Thyroid gland (tissue), 4 donors: ENCODE measurements at places on chromosomes 5 and 9. TPM values are rescaled to one million over a fixed set of nuclear protein-coding genes. Genes with fewer than 3 reads are reported as not detected.

SHOC1 gene
- 0.13 TPM for total RNA-seq

DNA sequence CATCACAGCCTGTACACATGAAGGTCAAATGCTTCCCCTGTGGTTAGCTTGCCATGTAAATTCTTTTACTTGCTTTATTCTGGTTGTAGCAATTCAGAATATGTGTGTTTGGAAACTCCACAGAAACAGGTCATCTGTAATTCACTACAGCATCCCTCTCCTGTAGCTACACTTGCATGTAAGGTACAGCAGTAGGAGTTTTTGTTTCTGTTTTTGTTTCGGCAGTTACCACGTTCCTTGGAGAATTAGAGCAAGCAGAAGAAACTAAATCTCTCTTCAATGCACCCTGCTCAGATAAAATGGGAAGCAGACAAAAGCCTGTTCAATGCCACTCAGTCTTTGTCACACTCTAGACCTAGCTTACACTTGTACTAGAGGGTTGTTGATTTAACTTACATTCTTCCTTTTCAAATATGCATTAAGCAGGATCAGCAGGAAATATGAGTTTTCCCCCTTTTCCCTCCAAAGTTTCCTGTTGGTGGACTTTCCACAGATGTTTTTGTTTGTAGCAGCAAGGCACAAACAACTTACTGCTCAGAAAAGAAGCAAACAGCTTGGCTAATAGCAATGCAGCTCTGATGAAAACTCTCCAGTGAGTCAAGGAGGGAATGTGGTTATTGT is 80.9 kb downstream of the YIPF5 start:
- DNase-seq: no peak

DNA sequence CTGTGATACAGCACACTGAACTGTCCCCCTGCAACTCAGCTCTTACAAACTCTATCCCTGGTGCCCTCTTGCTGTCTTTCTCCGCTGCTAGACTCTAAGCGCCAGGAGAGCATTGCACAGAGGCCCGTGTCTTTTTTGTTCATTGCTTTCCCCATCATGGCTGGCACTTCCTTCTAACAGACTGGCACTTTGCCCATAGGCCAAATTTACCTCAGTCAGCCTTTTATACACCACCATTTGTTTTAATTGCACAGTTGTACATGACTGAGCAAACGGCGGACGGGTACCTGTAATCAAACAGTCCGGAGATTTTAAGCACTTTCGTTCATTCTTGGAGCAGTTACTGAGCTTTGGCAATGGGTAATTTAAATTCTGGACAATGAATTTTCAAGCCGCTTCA is 102.2 kb upstream of the CLINT1 start:
- peak; percentile 76 for DNase-seq

GRCh38 chr9:123157221-123157620 is 111.2 kb downstream of the STRBP start:
- DNase-seq: no peak

OR1J2 gene
- total RNA-seq: not detected

FRRS1L gene
- total RNA-seq: 2.4 TPM

GRCh38 chr9:129550199-129550839 is 70.6 kb downstream of the C9orf50 start:
- DNase-seq: peak; percentile 84

C5orf58 gene
- total RNA-seq: not detected

DNA sequence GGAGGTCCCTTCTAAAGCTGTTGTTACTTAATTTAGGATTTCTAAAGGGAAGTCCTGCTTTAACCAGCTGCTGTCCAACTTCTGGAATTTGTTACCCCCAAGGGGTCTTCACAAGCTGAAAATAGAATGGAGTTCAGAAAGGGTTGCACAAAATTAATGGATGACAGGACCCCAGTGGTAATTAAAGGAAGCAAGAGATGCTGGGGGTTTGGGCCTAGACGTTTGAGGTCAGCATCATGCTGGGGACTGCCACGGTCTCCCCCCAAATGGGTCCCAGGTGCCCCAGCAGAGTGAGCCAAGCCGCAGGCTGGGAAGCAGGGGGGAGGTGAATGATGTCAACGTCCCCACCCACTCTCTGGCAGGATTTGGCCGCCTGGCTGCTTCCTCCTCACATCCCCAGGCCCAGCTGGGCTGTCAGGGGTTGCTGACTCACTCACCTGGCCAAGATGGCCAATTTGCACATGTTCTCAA is 97.5 kb upstream of the ARAP3 start:
- DNase-seq: no peak
